ENCODE measurements at places on chromosomes 1 and 21. TPM values are rescaled to one million over a fixed set of nuclear protein-coding genes. Genes with fewer than 3 reads are reported as not detected.
A peak's percentile ranks its signal among the peaks of the same experiment; 100 is the strongest.

GRCh38 chr1:78722521-78722920, 72.9 kb downstream of the IFI44 start:
- DNase-seq = no peak

DNA sequence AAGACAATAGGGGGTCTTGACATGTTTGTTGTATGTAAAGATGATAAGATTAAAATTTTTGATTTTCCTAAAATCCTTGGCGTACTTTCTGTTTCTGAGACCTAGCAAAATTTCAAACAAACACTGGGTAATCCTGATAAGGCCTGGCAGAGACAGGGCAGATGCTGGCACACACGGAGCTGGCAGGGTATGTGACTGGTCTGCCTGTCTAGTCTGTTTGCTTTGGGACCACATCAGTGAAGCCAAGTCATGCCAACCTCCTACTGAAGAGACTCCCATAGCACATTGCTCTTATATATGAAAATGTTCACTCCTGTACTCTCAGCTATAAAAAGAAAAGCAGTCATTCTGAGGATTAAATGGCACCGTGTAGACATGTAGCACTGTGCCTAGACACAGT, 14.1 kb downstream of the TOR3A start:
- no peak for DNase-seq

DNA sequence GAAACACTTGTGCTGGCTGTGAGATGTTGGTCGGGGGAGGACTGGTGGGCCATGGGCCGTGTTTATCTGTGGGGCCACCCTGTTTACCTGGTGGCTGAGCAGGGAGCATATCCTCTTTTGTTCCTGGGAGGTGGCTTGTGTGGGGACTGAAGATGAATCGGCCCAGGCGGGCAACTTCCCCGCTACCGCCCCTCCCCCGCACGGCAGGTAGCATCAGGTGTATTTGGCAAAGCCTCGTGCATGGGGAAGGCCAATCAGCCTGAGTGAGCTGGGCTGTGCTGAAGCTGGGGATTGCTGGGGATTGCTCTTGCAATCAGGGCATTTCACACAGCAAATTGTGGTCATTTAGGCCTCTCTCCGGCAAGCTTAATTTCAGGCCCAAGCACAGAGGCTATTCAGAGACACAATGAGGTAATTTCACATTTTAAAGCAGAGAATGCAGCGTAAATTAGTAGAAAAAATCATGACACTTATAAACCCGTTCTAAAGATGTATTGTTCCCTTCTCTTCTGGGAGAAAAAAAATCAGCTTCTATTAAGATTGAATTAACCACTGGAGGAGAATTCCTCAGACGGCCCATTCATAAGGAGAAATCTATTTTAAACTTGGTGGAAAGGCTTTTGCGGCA, 197.7 kb upstream of the POU3F1 start:
- DNase-seq = no peak

DNA sequence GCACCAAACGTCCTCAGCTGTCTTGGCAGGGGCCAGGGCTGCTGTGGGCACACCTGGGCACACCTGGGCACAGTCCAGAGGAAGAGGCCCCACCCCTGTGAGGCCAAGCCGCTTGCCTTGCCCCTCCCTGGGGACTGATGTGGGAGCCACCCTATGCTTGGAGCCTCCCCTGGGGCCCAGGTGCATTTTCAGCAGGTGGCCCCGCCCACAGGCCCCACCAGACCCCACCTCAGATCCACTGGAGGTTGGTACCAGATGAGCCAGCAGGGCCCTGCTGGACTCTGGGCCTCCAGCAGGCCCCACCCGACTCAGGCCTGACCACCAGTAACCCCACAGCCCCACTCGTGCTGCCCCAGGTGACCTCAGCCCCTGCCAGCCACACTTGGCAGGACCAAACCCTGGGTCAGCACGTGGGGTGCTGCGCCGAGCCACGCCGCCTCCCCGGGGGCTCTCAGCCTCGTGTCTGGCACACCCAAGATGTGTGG, 8.8 kb downstream of the SLC19A1 start:
- DNase-seq = no peak

GRCh38 chr1:178928976-178929375, 58.1 kb upstream of the ANGPTL1 start:
- peak; percentile 67 for DNase-seq

DNA sequence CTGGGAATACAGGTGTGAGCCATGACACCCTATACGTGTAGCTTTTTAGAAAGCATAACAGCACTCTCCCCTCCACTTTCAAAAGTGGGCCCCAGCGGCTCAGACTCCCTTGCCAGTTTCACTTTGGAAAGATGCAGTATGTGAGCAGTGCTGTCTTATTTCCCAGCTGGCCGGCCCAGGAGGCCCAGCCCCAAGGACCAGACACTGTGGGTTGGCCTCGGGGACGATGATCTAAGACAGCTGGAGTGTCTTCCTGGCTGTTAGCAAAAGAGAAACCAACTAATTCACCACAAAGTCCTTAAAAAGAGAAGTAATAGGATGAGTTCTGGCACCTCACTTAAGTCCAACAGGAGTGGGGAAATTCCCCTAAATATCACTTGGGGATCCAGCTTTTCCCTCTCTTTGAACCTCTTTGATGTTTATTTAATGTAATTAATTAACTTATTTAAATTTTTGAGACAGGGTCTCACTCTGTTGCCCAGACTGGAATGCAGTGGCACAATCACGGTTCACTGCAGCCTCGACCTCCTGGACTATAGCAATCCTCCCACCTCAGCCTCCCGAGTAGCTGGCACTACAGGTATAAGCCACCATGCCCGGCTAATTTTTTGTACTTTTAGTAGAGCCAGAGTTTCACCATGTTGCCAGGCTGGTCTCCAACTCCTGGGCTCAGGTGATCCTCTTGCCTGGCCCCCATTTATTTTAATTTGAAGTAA, 17.6 kb upstream of the CLIC4 start:
- no peak for DNase-seq

DNA sequence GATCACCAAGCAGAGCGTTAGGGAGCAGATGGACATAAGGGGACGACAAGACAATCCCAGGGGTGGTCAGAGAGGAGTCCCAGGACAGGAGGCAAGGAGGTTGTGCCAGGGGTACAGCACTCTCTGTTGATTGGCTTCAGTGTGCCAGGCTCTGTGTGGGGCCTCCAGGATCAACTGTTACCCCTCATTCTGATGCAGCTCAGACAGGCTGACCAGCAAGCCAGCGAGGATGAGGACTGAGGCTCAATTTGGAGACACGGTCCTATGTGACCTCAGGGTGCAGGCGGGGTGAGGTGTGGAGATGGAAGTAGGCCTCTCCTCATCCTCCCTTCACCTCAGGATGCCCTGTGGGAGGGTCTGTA, 4.0 kb downstream of the HYI start:
- DNase-seq = no peak

- no peak for DNase-seq
These were observed 363.2 kb downstream of the OMA1 start for GRCh38 chr1:58183286-58183685.

- DNase-seq = no peak
These were observed 177.1 kb upstream of the RAB4A start for GRCh38 chr1:229093609-229094336.

DNA sequence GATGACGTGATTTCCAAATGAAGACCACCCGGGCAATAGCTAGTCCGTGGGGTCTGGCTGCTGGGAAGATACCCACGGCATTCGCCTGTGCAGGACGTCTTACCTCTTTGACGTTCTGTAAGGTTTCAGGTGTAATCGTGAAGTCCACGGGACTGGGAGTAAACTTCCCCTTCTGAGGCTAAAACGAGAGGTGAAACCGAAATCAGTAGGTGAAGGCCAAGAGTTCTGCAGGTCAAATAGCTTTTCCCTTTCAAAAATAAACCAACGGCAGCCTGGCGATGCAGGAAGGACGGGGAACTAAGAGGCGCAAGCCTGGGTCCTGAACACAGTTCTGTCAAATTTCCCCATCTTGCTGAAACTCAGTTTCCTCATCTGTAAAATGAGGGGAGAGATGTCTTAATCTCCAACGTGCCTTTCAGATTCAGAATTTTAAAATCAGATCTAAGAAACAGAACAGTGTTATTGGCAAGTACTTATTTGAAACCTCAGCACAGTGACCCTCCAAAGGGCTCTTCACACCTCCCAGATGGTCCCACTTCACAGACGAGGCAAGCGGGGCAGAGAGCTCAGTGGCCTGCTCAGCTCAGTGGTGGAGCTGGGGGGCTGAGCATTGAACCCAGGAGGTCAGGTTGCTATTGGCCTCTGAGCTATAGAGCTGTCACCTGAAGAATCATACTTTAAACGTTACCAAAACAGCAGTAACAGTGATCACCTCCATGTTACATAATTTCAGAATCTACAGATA, 34.7 kb downstream of the VPS26C start:
- DNase-seq = no peak

- DNase-seq = no peak
These were observed 32.2 kb upstream of the CD1D start for GRCh38 chr1:158148468-158148867.

- no peak for DNase-seq
These were observed 10.2 kb downstream of the TRAF3IP3 start for GRCh38 chr1:209766051-209766450.

GRCh38 chr1:40880813-40881549, 18.8 kb upstream of the CITED4 start:
- DNase-seq = no peak

DNA sequence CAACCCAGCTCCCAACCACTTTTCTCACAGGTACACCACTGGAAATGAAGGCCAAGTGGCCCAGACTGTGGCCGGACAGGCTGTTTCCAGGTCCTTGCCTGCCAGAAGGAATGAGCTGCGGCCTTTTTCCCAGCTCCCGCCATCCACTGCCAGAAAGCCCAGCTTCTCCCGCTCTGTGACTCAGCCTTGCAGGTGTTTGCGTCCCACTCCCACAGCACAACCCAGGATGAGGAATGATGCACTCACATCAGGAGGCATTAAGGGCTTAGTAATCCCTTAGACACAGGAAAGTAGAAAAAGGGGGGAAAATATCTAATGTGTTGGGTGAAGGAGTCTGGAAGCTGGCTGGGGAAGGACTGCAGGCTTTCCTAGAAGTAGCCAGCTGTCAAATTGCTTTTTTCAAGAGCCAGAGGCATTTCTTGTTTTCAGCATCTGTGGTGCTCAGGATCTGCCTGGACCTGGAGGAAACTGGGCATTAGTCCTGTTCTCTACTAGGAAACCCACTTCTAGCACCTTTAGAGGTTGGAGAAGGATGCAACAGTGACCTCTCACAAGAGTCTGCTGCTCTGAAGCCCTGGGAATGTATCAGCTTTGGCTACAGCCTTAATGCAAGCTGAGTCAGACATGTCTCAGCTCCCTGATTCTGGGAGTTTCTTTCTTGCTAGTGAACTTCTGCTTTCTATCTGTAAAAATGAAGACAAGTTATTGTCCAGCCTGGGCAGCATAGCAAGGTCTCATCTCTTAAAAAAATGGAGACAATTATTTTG, 13.2 kb upstream of the MAP1LC3C start:
- no peak for DNase-seq

- no peak for DNase-seq
These were observed 27.8 kb downstream of the WNT2B start for GRCh38 chr1:112536561-112536960.

The CRB1 gene
- under 0.01 TPM for total RNA-seq

The COL11A1 gene
- under 0.01 TPM for total RNA-seq

The KIF26B gene
- 3.8 TPM for total RNA-seq

The GBP5 gene
- 0.25 TPM for total RNA-seq

The IFI44 gene
- 14.0 TPM for total RNA-seq

The OR2L2 gene
- total RNA-seq = not detected
